ENCODE measurements at places on chromosomes 16 and 17.

- DNase-seq = no peak
Measured at GRCh38 chr16:15879255-15879811, 9.1 kb downstream of the CEP20 start.

DNA sequence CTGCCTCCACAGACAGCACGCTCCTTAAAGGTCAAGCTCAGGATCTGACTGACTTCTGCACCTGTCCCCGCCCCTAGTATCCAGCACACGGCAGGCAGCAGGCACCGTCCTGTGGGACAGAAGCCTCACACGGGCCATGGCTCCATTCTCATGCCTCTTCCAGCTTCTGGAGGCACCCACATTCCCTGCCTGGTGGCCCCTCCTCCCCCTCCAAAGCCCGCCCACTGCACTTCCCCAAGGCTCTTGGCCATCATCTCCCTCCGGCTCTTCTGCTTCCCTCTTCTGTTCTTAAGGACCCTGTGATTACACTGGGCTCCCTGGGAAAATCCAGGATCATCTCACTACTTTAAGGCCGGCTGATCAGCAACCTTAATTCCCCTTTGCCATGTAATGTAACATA, 3.5 kb downstream of the CANT1 start:
- DNase-seq = no peak

DNA sequence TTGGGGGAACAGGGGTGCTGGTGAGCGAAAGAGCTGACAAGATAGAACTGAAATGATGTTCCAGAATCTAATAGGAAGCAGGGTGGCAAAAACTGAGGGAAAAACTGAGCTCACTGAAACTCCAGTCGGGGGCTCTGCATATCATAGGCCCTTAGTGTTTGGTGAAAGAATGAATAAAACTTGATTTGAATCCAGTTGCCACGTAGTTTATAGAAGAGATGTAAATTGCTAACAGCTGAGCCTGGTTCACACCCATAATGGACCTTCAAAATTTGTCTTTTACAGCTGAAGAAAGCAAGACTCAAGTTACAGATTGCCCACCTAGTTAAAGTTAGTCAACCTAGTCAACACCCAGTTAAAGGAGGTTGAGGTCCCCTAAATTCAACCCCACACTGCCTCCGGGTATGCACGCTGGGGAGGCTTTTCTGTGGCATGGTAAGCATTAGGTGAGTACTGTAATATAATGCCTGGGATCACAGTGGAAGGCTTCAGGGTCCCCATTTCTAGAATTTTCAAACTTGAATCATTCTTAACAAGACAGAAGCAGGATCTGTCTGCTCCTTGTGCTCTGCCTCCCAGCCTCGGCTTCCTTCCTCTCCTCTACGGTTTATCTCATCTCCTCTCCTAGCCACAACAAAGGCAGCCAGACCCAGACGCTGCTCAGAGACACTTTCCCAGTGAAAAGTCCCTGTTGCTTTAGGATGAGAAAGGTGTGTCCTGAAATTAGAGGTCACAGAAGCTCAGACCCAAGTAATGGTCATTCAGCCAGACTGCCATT, 26.9 kb upstream of the SUPT4H1 start:
- no peak for DNase-seq

- DNase-seq = no peak
Measured at GRCh38 chr16:89504091-89504490, 4.1 kb upstream of the SPG7 start.

DNA sequence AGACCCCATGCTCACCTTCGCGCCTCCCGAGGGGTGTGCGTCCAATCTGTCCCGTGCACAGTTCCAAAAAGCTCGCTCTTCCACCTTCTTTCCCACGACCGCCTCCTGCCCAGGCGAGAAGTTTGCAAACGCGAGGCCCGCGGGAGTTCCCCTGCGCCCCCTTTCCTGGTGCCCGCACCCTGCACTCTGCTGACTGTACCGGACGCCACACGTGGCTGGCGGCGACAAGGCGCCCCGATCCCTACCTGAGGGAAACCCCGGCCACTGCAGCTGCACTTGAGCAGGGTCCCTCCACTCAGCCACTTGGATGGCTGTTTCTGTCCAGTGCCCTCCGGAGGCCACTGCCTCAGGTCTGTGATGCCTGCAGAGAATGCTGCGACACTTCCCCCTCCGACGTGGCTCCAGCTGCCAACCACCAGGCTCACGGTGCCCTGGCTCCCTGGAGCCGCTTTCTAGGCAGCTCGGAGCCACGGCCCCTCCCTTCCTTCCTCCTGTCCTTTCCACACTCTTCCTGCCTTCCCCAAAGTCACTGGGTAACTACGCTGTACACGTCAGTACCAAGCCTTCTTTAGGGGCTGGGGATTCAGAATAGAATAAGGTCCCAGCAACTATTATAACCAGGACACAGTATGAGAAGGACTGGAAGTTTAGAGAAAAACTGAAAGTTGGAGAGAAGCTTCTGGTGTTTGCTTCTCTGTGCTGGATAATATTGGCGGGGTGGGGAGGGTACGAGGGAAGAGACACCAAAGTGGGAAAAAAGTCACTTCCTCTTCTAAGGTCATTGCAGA, at the start of gene MLKL:
TSS of gene MLKL (minus strand) at position 425 of the 788 bp plus-strand sequence. CDS start 5,105 bp downstream, outside the sequence.
- no peak for DNase-seq

GRCh38 chr16:48501516-48502377, 108.2 kb downstream of the N4BP1 start:
- no peak for DNase-seq

DNA sequence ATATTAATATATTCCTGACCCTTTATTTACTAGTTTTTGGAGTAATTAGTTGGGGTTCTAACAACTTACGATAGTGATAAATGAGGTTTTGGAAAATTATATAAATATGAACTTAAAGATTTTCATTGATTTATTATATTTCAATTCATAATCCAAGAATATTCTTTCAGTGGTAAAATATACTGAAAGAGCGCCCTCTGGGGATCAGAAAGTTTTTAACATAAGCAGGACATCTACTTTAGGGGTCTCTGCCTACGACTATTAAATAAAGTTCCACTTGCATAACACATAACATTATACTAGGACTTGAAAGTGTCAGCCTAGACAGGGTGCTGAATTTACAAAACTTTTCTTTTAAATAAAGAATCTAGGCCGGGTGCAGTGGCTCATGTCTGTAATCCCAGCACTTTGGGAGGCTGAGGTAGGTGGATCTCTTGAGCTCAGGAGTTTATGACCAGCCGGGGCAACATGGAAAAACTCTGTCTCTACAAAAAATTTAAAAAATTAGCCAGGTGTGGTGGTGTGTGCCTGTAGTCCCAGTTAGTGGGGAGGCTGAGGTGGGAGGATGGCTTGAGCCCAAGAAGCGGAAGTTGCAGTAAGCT, 15.6 kb downstream of the RFWD3 start:
- DNase-seq = no peak

GRCh38 chr17:74795327-74796020, 19.3 kb upstream of the NAT9 start:
- DNase-seq = no peak

- DNase-seq = no peak
Measured at GRCh38 chr17:57629470-57629869, 115.6 kb downstream of the CCDC182 start.

DNA sequence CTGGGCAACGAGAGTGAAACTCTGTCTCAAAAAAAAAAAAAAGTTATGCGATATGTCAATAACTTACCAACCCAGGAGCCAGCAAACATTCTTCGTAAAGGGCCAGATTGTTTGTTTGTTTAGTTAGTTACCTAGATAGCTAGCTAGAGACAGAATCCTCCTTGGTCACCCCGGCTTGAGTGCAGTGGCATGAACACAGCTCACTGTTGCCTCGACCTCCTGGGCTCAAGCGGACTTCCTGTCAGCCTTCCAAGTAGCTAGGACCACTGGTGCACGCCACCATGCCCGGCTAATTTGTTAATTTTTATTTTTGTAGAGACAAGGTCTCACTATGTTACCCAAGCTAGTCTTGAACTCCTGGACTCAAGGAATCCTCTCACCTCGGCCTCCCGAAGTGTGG, 113.0 kb downstream of the LITAF start:
- DNase-seq = no peak

DNA sequence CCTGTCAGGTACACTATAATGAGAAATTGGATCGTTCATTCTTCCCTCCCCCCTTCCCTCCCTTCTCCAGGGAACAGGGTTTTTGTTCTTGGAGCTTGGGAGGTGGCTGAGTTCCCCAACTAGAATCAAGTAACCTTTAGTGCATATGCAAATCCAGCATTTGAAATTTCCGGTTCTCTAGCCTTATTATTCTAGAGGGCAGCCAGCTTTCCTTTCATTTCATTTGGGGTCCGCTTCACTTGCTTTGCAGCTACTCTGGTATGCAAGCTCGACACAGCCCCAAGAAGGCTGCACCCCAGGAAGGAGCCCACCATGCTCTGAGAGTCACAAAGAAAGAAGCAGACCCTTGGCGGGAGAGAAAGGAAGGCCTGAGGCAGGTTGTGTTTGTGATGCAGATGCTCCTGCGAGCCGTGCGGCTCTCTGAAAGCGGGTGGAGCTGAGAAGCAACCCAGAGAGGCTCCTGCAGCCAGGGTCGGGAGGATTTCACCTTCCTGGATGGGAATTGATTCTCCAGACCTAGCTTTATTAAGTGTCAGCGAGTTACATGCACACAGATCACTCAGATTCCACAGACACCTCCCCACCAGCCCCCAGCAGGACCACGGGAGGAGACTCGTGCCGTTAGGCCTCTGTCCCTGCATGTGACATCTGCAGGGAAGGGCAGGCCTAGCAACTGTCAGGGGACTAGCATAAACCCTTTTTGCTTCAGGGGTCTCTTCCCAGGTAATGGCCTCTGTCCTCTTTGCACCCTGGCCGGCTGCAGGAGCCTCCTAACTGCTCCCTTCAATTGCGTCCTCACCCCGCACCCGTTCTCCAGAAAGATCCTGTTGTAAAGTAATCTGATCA, 34.5 kb downstream of the PMM2 start:
- DNase-seq = no peak

DNA sequence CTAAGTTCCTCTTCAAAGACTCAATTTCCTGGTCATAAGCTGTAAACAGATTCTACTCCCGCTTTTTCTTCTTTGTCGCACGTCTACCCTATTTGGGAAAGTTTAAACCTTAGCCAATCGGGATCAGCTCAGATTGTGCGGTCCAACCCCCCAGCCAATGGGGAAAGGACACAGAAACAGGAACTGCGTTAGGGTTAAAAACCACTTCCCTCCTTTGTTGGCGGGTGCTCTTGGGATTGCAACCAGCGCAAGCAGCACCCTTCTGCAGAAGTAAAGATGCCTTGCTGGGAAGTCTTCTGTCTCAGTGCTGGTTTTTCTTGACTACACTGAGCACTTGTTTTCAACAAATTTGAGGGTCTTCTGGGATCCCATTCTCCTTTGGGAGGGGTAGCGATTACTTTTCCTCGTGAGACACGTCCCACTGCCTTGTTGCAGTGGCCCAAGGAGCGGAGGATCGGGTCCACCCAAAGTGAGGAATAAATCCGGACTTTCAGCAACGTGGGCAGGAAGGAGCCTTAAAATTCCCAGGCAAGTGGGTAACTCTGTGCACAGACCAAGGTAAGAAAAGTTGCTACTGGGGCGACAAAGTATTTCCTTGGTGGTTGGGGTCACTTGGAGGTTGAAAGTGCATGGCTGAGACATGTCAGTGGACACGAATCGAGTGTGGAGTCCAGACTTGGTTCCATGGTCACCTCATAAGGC, 1.0 kb upstream of the YPEL3 start:
- DNase-seq = no peak

GRCh38 chr16:3881499-3881990, 1.0 kb upstream of the CREBBP start:
- DNase-seq = no peak

DNA sequence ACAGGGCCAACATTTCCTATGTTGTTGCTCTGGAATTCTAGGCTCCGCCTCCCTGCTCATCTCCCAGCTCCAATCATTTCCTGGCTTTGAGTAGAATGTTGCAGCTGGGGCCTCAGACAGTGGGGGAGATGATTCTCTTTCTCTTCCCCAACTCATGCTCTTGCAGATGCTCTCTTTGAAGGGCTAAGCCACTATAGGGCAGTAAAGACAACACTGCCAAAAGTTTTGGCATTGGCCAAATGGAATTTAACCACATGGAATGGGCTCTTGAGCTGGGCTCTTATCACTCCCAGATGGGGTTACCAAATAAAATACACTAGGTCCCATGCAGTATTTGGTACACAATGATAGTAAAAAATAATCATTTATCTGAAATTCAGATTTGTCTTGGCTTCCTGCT, 19.6 kb upstream of the EFCAB13 start:
- no peak for DNase-seq

- no peak for DNase-seq
Measured at GRCh38 chr17:44979426-44979995, 11.4 kb upstream of the C1QL1 start.

GRCh38 chr17:40467281-40467867, 24.1 kb downstream of the IGFBP4 start:
- no peak for DNase-seq

GRCh38 chr17:81479175-81480071, 33.2 kb downstream of the ACTG1 start:
- no peak for DNase-seq

GRCh38 chr16:88748364-88748763, 36.7 kb downstream of the PIEZO1 start:
- no peak for DNase-seq
